NCI-H1694 (cell line): ENCODE measurements at places on chromosomes 12 and 14.
A peak's percentile ranks its signal among the peaks of the same experiment; 100 is the strongest.

- DNase-seq, result no peak
Observed at GRCh38 chr12:94560431-94561221, 89.7 kb downstream of the TMCC3 start.

- DNase-seq, result no peak
Observed at GRCh38 chr12:15756822-15757221, 32.4 kb downstream of the EPS8 start.

DNA sequence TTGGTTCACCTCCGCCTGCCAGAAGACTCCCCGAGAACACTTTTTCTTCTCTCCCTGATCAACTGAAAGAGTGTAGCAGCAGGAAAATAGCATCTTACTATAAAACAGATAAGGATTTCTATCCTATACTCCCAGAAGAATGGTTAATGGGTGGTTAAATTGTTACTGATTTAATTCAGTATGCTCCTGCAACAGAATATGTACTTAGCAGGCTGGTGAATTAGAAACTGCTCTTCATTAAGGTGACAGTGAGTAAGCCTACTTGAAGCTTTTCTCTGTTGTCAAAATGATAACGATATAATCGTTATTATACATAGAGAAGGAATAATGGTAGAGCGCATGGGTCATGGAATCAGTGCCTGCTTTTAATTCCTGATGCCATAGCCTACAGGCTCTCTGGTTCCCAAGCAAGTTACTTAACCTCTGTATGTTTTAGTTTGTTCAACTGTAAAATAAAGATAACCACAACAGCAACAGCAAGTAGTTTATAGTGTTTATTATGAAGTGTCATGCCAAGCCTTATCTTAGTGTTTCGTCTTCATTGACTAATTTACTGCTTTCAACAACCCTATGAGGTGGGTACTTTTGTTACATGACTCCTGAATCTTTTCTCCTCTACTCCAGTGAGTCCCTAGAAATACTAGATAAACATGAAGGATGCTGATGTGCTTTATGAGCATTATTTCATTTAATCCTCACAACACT is 392.6 kb downstream of the CCDC91 start:
- DNase-seq, result no peak

DNA sequence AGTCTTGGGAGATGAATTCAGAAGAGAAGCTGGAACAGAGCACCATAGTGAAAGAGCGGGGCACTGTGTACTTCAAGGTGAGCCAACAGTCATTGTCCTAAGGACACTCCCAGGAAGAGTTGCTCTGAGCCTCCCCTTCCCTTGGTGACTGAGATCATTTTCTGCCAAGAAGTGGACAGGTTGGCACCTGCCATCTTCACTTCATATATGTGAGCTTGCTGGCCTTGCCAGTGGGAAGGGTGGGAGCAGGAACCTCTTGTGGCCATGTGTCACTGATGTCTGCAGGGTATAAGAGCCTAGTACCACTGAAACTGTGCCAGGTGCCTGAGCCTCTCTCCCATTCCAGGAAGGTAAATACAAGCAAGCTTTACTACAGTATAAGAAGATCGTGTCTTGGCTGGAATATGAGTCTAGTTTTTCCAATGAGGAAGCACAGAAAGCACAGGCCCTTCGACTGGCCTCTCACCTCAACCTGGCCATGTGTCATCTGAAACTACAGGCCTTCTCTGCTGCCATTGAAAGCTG is 5.3 kb downstream of the FKBP4 start:
- DNase-seq, result no peak

GRCh38 chr14:42683707-42684106 is 1077.0 kb downstream of the LRFN5 start:
- DNase-seq, result no peak

DNA sequence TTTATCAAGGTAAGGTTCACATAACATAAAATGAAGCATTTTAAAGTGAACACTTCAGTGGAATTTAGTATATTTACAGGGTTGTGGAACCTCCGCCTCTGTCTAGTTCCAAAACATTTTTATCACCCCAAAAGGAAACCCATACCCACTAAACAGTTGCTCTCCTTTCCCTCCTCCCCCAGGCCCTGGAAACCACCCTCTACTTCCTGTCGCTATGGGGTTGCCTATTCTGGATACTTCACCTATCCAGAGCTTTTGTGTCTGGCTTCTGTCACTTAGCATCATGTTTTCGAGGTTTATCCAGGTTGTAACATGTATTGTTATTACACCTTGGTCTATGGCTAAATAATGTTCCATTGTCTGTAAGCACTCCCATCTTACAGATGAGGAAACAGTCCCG is 27.7 kb upstream of the ZFP36L1 start:
- no peak for DNase-seq

DNA sequence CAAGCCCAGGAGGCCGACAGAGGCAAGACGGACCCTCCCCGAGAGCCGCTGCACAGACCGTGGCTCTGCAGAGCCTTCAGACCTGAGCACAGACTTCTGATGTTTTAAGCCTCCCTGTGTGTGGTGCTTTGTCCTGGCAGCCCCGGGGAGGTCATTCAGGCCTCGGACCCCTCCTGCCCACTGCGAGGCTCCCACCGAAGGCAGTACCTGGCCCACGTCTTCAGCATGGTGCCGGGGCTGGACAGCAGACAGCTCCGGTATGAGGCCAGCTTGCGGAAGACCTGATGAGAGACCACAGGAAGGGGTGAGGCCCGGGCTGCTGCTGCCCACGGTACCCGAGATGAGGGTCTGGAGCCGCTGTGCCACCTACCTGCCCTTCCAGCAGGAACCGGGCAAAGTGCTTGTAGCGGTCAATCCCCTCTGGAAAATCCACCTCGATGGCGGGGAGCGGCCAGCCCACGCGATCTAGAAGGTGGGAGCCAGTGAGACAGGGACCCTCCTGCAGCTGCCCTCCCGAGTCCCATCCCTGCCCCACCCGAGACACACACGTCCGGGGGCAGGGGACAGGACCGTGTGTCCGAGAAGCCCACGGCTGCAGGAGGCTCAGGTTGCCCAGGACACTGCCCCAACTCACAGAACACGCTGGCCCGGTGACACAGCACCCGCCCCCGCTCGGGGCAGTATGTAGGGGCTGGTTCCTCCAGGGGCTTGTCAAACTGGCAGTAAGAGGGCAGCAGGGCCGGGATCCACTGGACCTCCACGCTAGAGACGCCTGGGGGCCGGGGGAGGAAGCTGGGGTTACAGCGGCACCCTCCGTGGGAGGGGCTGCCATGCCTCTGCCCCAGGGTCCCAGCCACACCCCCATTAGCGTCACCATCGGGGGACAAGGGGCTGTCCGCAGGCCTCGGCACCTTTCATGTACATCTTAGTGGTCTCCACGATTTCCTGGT is 35.6 kb upstream of the UBC start:
- DNase-seq, result no peak

DNA sequence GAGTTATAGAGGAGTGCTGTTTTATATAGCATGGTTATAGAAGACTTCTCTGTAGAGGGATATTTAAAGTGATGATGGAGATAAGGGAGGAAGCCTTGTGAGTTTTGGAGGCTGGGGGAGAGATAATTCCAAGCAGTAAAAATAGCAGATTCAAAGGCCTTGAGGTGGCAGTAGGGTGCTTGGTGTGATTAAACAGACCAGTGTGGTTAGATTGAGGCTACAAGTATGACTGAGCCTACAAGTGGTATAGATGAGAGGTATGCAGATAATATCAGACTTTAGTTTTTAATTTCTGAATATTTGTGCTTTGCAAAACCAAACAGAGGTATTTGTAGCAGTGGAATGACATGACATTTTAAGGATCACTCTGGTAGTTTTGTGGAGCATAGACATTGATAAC is 20.3 kb downstream of the FANCM start:
- no peak for DNase-seq

DNA sequence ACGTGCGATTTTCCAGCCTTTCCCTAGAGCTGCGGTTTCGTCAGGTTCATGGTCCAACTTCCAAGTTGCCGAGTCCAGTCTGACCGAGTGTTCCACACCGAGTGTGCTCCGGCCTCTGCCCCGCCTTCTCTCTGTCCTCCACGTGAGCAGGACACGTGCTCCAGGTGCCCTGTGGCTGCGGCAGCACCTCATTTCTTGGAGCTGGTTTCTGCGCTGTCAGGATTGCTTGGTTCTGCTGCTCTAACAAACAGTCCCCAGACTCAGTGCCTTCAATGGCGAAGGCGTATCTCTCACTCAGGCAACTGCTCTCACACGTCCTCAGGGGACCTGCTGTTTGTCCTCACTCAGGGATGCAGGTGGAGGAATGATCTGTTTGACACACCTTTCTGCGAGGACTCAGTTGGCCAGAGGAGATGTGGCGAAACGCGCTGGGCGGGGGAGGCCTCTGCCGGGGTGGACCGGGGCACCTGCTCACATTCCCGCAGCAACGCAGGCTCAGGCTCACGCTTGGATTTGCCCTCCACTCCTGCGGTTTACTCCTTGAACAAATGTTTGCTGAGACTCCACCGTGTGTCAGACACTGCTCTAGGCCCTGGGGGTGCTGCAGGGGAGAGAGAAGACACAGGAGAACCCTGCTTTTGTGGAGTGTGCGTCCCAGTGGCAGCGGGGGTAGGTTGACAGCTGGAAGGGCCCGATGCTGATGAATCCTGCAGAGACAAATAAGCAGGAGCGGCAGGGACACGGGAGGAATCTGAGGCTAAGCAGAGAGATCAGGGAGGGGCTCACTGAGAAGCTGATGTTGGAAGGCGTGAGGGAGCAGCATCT is 63.4 kb upstream of the FBRSL1 start:
- no peak for DNase-seq

GRCh38 chr12:118052324-118053070 is 8.5 kb downstream of the WSB2 start:
- DNase-seq, result no peak

GRCh38 chr12:94263905-94264561 is 115.7 kb downstream of the PLXNC1 start:
- DNase-seq, result no peak

- peak; percentile 56 for DNase-seq
Observed at GRCh38 chr12:57087691-57088353, 1.1 kb upstream of the NAB2 start.

- no peak for DNase-seq
Observed at GRCh38 chr12:95126736-95127135, 53.3 kb upstream of the NR2C1 start.

DNA sequence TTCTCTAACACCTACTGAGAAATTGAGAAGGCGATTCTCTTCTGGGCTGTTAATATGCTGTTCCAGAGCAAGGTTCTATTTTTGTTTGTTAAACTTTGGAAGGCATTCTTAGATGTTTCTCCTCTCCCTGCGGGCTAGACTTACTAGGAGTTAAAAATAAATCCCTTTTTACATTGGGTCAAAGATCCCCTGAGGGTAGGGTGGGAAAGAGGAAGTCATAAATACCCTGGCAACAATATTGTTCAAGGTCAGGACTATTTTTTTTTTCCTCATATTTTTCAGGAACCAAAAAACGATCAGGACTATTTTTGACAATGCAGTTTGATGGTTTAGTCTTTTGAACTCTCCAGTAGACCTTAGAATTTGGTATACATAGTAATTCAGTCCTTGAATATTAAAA is 12.0 kb upstream of the SLC2A14 start:
- DNase-seq, result no peak

DNA sequence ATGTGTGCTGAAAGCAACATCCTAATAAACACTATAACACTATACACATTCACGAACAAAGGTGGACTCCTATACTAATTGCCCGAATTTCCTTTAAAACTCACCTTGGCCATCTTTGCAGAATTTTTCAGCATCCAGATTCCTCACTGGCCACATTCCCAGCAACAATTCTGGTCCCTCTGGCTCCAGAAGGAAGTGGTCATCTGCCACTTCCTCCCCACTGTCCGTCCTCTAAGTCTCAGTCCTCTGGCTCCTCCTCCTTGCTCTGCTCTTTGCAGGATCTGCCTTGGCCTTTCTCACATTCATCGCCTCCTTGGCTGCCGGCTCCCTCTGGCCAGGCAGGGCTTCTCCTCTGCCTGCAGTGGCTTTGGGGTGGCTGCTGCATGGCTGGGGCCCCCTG is 426.0 kb downstream of the FUT8 start:
- DNase-seq, result no peak

DNA sequence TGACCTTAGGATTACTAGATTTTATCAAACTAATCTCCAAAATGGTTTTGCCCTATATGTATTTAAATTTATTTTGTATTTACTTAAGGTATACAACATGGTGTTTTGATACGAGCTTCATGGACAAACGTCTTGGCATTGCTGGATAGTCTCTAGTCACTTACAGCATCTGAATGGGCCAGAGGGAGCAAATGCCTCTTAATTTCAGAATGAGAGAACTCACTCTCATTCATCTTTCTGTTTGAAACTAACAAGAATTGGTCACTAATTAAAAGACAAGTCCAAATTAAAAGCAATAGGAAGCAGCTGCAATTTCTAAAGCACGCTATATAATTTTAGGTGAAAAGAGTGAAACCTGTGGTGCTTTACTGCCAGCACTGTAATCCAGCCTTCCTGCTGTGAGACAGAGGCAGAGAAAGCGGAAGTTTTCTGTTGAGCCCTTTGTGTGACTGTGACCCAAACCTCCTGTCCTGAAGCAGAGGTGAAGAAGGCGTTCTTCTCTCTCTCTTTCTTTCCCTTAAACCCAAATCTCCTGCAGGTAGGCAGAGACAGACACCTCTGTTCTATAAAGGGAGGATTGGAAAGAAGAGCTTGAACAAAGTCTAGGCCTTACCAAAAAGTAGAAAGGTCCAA is 184.6 kb upstream of the NAV3 start:
- no peak for DNase-seq

GRCh38 chr12:6968426-6968825 is 2.0 kb downstream of the PHB2 start:
- no peak for DNase-seq

- no peak for DNase-seq
Observed at GRCh38 chr12:76450690-76451089, 102.5 kb upstream of the BBS10 start.

GRCh38 chr14:51547701-51548100 is 104.0 kb upstream of the FRMD6 start:
- no peak for DNase-seq

DNA sequence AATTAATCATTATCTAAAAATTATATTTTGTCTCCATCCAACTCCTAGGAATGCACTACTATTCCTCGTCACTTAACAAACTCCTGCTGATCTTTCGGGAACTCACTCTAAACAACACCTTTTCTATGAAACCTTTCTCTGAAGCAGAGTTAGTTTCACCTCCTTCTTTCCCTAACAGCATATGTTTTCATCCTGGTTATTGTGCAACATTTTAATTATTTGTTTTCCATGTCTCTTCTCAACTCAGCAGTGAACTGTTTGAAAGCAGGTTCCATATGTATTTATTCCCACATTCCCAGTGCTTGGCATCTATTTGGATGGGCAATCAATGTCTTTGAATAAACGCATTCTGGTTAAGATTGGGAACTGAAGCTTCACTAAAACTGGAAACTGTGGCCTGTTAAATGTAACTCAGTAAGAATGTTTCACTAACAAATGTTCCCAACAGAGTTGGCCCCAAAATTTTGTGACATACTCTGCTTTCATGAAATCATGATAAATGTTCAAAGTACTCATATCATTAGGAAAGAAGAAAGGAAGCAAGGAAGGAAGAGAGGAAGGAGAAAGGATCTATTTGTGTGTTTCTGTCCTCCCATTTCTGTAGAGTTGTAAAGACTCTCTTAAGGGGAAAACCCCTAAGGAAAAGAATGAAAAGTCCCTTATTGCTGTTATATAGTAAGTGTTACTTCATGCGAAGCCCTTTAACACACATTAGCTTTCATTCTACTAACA is 13.9 kb upstream of the LGR5 start:
- DNase-seq, result no peak

GRCh38 chr14:85280074-85280473 is 249.9 kb upstream of the FLRT2 start:
- DNase-seq, result no peak

GRCh38 chr12:102496591-102496990 is 16.2 kb upstream of the IGF1 start:
- DNase-seq, result no peak

- DNase-seq, result no peak
Observed at GRCh38 chr12:120216742-120217605, 16.1 kb upstream of the RPLP0 start.
